Neuronal stem cell (in vitro differentiated cells): ENCODE measurements at places on chromosomes 2 and 18.

- H3K27ac ChIP-seq: no peak overlapping the region
- no peaks in the 10 kb centered on the region for H3K36me3 ChIP-seq
- peaks cover 6% of the 10 kb centered on the region for H3K4me1 ChIP-seq
- DNase-seq: no peak
- H3K4me3 ChIP-seq: no peak overlapping the region
These were observed 908.2 kb downstream of the TSN start for GRCh38 chr2:122663620-122664019.

DNA sequence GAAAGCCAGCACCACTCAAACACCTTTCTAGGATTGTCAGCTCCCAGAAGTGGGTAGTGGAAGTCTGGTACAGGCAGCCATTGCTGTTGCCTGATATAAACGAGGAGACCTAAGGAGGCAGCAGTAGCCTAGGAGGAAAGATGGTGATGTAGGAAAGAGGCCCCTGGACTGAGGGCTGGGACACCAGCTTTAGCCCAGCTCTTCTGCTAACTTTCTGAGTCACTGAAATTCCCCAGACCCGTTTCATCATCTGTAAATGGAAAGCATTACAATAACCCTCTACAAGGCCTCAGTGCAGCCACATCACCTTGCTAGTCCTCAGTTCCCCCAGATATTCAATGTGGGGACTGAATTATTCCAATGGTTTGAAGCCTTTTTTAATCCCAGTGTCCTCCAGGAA is 336.5 kb downstream of the TNS1 start:
- H3K27me3 ChIP-seq: peaks cover 2% of the 10 kb centered on the region
- no peak overlapping the region for H3K4me3 ChIP-seq
- H3K36me3 ChIP-seq: no peaks in the 10 kb centered on the region

DNA sequence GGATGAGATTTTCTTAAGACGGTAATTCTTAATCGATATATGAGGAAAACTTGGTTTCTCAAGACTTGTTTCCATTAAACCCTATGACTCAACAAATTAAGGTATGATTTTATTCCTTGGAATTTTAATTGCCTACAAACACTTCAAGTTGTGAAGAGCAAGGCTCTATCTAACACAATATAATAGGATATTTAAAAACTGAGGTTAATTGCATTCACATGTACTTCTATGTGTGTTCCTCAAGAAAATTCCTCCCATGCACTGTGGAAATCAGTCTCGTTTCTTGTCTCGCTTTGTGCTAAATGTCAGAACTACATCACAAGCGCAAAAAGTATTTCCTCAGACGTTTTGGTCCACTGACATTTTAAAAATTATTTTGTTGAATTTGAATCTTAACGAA is 109.6 kb upstream of the UNC80 start:
- H3K4me3 ChIP-seq: no peak overlapping the region
- no peaks in the 10 kb centered on the region for H3K36me3 ChIP-seq
- no peak for DNase-seq
- no peaks in the 10 kb centered on the region for H3K27me3 ChIP-seq

- no peak overlapping the region for H3K27ac ChIP-seq
- peaks cover 1% of the 10 kb centered on the region for H3K4me1 ChIP-seq
- H3K4me3 ChIP-seq: no peak overlapping the region
- no peak for DNase-seq
- H3K27me3 ChIP-seq: no peaks in the 10 kb centered on the region
These were observed 85.7 kb downstream of the SUCLG1 start for GRCh38 chr2:84373391-84373790.

DNA sequence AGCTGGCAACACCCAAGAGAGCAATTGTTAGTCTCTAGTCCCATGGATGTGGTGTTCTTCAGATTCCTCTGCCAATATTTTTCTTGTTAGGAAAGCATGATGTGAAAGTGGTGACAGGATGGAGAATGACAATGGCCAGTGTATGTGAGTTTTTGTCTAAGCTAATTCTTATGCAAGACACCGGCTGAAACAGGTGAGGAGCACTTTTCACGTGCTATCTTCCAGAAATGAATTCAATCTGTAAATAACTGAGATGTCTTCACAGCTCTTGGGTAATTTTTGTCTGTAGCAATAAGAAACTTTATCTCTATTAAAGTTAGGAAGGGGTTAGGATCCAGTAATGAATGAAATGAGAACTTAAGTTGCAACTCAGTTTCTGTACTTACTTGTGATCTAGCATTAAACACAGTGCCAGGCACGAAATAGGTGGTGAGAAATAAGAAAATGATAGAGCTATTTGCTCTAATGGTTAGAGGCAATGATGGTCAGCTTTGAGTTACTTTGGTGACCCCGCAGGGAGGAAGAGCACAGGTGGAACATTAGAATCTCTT is 676 bp upstream of the AGPS start:
- no peaks in the 10 kb centered on the region for H3K36me3 ChIP-seq
- no peak for DNase-seq

GRCh38 chr2:72185206-72185605 is 37.5 kb upstream of the CYP26B1 start:
- H3K27ac ChIP-seq: no peak overlapping the region
- H3K4me3 ChIP-seq: no peak overlapping the region
- no peaks in the 10 kb centered on the region for H3K4me1 ChIP-seq

GRCh38 chr2:241443486-241444223 is 64.7 kb downstream of the STK25 start:
- H3K4me1 ChIP-seq: peaks cover 3% of the 10 kb centered on the region
- DNase-seq: no peak
- H3K36me3 ChIP-seq: peaks cover 68% of the 10 kb centered on the region
- no peak overlapping the region for H3K4me3 ChIP-seq

DNA sequence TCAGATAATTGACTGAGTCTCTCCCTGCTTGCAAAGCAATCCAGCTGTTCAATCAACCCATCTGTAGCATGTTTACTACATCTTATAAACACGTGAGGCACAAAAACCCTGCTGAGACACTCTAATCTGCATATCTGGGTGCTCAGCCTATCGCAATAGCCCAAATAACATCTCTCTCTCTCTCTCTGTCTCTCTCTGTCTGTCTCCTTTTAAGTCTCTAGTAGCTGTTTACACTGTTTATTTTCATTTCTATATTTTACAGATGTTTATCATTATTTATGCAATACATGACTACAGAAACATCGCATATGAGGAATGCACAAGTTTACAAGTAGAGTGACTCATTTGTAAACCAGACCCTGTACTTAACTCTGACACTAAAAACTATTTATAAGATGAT is 422.1 kb upstream of the DSEL start:
- H3K4me1 ChIP-seq: no peaks in the 10 kb centered on the region
- H3K27ac ChIP-seq: no peak overlapping the region
- no peak overlapping the region for H3K4me3 ChIP-seq
- no peaks in the 10 kb centered on the region for H3K36me3 ChIP-seq

- no peak overlapping the region for H3K4me3 ChIP-seq
- H3K27ac ChIP-seq: no peak overlapping the region
- no peak for DNase-seq
- H3K27me3 ChIP-seq: no peaks in the 10 kb centered on the region
These were observed 101.9 kb downstream of the PRKCE start for GRCh38 chr2:45753381-45753780.

DNA sequence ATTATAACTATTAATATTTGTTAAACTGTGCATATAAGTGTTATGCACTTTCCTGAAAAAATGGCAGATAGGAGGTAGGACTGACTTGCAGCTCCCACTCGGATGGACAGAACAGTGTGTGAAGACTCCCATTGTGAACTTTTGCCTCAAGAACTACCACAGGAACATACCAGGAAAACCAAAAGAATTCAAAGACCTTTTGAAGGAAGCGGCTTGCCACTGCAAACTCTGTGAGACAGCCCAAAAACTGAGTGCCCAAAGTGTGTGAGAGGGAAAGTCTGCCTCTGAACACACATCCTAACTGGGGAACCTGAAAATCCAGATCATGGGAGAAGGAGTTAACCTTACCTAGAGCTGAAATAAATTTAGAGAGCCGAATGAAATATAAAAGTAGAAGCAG is 171.0 kb downstream of the ZBTB7C start:
- no peaks in the 10 kb centered on the region for H3K36me3 ChIP-seq
- no peak for DNase-seq
- no peaks in the 10 kb centered on the region for H3K27me3 ChIP-seq
- H3K4me1 ChIP-seq: no peaks in the 10 kb centered on the region
- H3K4me3 ChIP-seq: no peak overlapping the region
